ENCODE measurements at places on chromosomes 6 and 20.

DNA sequence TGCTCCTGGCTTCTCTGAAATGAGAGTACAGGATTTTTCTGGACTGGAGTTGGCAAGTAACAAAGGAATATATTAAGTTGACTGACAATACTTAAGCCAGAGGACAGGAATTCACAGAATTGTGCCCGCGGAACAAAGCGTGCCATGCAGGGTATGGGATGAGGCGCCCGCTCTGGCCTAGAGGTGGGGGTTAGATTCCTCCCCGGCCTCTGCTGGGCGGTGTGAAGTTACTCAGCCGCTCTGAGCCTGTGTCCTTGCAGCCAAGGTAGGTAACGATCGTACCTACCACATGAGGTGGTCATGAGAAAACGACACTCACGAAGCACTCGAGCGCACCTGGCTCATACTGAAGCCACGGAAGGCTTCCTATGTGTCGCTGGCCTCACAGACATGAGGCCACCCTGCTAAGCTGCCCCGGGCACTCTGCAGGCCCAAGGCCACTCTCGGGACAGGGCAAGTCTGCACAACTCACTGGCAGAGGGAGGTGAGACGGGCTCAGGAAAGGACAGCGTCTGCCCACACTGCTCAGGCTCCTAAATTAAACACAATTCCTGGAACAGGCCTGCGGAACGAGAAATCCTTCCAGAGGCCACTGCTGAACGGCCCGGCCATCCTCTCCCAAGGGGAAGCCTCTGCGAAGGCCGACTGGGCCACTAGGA, 70.8 kb downstream of the PSMG4 start:
- DNase-seq, result no peak

GRCh38 chr6:56528412-56528841, 114.3 kb downstream of the DST start:
- no peak for DNase-seq

DNA sequence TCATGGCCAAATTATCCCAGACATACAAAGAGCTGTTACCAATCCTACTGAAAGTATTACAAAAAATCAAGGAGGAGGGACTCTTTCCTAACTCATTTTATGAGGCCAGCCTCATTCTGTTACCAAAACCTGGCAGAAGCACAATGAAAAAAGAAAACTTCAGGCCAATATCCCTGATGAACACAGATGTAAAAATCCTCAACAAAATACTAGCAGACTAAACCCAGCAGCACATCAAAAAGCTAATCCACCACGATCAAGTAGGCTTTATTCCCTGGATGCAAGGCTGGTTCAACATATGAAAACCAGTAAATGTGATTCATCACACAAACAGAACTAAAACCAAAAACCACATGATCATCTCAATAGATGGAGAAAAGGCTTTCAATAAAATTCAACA, 109.2 kb downstream of the C6orf118 start:
- no peak for DNase-seq

- no peak for DNase-seq
Measured at GRCh38 chr20:38178581-38178980, 13.5 kb upstream of the TGM2 start.

- no peak for DNase-seq
Measured at GRCh38 chr6:37594895-37595294, 95.2 kb upstream of the CCDC167 start.

DNA sequence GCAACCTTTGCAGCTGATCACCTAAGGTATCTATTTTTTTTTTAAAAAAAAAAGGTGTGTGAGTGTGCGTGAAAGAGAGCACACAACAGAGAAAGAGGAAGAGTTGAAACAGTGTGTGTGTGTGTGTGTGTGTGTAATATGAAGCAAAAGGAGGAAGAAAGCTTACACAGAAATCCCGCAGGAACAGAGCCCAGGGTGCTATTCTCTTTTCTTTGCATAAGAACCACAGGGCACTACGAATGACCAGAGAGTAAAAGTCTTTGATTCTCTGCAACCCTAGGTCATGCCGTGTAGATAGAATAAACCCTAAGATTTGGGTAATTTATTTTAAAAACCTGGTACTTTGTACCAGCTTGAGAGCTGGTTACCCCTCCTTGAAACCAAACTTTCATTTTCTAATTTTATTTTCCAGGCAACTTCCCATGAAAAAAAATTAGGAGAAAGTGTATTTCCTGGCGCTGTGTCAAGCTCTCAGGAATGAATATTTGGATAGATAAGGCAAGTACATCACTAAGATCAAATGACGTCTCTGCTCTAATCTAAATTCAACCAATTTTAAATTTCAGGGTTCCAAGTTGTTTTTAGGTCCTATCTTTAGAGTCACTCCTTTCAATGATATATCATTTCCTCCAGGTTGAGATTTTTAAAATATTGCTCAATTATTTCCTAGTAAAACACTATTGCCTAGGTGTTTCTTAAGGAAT, 47.9 kb upstream of the ID4 start:
- DNase-seq, result peak; percentile 1

- no peak for DNase-seq
Measured at GRCh38 chr20:10240655-10241054, 22.0 kb downstream of the SNAP25 start.

DNA sequence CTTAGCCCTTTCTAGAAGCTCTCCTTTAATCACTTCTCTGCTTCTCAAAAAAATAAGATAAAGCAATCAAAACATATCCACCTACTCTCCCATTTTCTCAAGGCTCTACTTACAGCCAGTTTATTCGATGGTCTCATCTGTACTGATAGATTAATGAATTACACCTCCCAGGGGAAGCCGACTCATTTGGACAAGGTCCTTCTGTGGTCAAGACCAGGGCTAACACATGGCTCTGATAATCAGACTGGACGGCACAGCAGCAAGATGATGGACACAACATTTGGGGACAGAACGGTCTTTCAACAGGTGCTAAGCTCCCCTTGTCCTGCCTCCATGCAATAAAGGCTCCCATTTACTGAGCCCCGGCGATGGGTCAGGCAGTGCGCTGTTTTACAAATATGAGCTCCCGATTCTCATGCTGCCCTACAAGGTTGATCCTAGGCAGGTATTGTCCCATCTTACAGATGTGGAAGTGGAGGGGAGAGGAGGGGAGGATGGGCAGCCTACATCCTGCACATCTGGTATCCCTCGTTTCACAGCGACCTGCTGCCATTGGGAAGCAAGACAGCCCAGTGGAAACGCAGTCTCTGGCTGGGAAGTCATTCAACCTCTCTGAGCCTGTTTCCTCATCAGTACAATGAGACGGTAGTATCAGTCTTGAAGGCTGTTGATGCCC, 15.7 kb downstream of the CPNE5 start:
- no peak for DNase-seq

DNA sequence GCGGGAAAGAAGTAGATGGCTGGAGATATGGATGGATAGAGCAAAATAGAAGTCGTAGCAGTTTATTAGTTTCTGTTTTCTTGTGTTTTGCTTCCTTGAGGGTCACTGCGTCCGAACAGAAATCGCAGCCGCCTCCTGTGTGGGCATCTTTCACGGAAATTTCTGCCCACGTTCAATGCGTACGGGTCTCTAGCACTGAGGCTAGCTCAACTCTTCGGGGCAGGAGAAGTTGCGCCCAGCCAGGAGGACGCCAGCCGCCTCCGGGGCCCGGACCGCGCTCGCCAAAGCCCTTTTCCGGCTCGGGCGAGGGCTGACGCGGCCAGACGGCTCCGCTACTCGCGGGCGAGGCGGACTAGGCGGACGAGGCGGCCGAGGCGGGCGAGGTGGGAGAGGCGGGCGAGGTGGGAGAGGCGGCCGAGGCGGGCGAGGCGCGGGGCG, 814 bp downstream of the TFAP2B start:
- no peak for DNase-seq

DNA sequence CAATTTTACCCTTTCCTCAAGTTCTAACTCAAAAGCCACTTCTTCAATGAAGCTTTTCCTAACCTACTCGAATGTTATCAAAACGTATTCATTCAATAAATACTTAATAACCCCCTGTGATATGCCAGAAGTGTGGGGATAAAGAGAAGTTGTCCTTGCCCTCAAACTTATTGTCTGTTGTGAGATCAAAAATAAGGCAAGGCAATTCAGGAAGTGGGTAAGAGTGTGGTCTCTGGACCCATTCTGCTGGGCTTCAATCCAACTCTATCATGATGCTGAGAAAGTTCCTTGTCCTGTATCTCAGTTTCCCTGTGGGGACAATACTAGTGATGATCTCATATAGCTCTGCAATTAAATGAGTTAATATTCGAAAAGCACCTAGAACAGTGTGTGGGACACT, 92.8 kb downstream of the PRDM1 start:
- no peak for DNase-seq

DNA sequence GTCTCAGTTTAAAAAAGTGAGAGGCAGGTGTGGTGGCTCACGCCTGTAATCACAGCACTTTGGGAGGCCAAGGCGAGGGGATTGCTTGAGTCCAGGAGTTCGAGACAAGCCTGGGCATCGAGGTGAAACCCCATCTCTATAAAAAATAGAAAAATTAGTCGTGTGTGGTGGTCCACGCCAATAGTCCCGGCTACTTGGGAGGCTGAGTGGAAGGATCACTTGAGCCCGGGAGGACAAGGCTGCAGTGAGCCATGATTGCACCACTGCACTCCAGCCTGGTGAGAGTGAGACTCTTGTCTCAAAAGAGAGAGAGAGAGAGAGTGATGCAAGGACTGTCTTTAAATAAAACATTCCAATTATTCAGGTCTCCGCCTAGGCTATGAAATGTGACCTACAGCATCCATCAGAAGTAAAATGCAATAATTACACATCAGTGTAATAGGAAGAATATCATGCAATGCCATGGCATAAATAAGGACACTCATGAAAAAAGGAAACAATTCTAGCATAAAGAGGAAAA, 81.5 kb downstream of the SH3BGRL2 start:
- DNase-seq, result no peak

DNA sequence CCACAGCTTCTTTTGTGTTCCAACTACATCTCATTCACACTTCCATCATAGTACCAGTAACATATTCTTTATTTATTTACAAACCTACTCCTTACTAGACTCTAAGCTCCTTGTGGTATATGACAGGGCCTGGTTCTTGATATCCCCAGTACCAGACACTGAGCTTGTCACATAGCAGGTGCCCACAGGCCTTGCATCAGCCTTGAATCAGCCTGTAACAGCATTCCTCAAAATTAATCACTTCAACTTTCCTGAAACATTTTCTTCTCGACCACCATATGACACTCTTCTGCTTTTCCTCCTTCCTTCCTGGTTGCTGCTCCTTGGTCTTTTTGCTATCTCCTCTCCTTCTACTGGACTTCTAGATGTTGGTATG, 24.7 kb upstream of the SRPK1 start:
- DNase-seq, result no peak

GRCh38 chr6:48505621-48506020, 394.6 kb upstream of the PTCHD4 start:
- no peak for DNase-seq

GRCh38 chr6:144469144-144469575, 184.0 kb downstream of the UTRN start:
- no peak for DNase-seq

DNA sequence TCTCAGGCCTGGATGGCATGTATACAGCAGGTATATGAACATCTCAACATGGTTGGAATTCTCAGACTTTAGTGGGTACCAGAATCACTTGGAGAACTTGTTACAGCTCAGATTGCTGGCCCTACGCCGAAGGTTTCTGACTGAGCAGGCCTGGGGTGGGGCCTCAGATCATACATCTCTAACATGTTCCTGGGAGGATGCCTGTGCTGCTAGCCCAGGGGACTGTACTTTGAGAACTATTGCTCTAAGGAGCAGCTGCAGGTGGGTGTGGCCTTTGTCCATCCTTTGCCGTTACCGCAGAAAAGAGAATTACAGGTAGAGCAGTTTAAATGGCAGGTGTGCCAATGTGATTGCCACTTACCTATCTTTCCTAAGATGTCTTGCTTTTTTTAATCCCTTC, 310.5 kb upstream of the JAG1 start:
- DNase-seq, result no peak

- no peak for DNase-seq
Measured at GRCh38 chr6:43760210-43761168, 9.5 kb upstream of the VEGFA start.

DNA sequence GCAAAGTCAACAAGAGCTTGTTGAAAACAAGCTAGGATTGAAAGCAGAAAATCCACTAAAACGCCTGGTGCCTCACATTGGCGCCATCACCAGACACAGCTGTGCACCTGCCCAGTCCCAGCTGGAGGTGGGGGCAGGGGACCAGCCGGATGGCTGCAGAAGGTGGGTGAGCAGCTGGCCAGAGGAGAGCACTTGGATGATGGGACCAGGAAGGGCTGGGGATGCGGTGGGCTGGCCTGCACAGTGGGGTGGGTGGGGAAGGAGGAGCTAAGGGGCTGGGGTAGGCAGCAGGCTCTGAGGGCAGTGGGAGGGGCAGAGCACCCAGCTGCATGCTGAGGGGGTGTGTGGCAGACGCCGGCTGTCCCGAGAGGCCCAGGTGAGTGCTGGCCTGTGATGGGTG, 7.1 kb downstream of the CABLES2 start:
- no peak for DNase-seq

- DNase-seq, result no peak
Measured at GRCh38 chr6:125213939-125214338, 60.4 kb downstream of the TPD52L1 start.

DNA sequence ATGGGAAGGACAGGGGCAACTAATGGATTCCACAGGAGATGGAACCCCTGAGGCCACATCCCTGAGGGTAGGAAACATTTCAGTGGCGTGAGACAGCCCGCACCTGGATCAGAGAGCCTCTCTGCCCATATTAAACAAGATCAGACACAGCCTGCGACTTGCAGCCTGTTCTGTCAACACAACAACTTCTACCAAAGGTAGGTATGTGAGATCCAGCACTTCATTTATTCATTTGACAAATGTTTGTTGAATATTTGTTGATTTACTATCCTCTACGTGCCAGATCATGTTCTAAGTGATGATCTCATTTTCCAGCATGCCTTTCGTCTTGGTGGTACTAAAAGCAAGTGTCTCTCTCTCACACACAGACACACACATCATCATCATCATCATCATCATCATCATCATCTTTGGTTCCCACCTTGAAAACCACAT, 43.2 kb upstream of the NT5E start:
- DNase-seq, result no peak

DNA sequence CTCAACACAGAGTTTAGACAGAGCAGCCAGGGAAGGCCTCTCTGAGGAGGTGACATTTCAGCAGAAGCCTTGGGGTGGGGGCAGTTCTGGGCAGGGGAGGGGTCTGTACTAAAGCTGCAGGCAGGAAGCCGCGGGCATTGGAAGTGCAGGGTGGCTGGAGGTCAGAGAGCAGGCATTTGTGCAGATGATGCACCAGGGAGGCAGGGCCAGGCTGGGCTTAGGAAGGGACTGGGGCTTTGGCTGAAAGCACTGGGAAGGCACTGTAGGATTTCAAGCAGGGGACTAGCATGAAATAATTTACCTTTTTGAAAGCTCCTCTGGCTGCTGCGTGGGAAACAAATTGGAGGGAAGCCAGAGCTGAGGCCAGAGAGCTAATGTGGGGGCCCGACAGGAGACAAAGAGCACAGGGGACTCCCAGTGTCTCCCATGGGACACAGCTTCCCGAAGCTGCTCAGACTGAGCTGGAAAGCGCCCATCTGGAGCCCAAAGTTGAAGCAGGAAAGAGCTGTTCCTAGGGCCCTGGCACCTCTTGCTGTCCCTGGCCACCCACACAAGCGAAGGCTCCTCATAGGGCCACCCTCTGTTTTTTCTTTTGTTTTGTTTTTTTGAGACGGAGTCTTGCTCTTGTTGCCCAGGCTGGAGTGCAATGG, 19.3 kb downstream of the ADA start:
- DNase-seq, result no peak

- DNase-seq, result no peak
Measured at GRCh38 chr20:14838663-14839628, 501.5 kb upstream of the FLRT3 start.

All from inflammatory macrophage treated with lipopolysaccharide for 4 hours (primary cell).